ENCODE measurements at places on chromosomes 6 and 20. TPM values are rescaled to one million over a fixed set of nuclear protein-coding genes. Genes with fewer than 3 reads are reported as not detected.

- DNase-seq, result no peak
Measured at GRCh38 chr6:16991981-16992629, 109.7 kb upstream of the STMND1 start.

C4B gene
- 4.5 TPM for total RNA-seq

GRCh38 chr6:43097502-43097901 lies 21.4 kb downstream of the PTK7 start:
- DNase-seq, result no peak

AVP gene
- not detected for total RNA-seq

GRCh38 chr20:62201173-62202082 lies 18.6 kb downstream of the MTG2 start:
- no peak for DNase-seq

- DNase-seq, result no peak
Measured at GRCh38 chr20:36051318-36052116, 83.1 kb downstream of the CNBD2 start.
